Cortex of kidney (tissue), 1 donor: ENCODE measurements at places on chromosomes 2 and 18.

GRCh38 chr18:9878783-9879242 lies 7.0 kb upstream of the TXNDC2 start:
- no peak for DNase-seq

DNA sequence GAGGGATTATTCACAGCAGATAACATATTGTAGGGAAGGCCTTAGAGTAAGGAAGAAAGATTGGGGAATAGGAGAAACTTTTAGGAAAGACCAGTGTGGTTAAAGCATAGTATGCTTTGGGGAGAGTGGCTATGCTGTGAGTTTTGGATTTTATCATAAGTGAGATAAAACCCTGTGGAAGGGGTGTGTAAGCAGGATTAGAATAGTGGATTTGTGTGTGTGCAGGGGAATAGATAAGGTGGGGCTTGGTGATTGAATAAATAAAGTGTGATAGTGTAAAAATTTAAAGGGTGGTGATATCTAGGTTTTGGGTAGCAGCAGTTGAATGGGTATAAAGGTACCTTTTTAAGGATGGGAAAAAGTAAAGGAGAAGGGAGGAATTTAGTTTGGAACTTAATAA lies 137.7 kb downstream of the NCOA1 start:
- DNase-seq, result no peak

DNA sequence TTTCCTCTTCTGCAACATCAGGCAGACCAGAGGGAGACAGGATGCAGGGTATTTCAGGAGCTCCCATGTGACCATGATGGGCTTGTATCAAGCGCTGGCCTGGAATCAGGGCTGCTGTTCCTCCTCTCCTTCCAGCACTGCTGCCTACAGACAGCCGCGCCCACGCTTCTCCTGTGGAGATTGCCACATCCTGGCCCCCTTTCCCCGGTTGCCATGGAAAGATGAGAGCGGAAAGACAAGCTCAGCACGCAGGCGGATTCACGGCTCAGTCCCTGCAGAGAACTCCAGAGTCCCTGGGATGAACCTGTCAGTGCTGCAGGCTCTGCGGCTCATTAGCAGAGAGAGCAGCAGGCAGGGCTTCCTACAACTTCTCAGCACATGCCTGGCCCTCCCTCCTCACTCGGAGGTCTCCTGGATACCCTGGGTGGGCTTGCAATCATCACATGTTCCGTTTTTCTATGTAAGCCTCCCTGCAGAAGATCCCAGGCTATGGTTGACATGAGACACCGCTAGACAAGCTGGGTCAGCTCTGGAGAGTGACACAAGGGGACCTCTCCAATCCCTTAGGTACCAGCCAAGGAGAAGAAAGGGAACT lies 497.8 kb upstream of the MYT1L start:
- no peak for DNase-seq

DNA sequence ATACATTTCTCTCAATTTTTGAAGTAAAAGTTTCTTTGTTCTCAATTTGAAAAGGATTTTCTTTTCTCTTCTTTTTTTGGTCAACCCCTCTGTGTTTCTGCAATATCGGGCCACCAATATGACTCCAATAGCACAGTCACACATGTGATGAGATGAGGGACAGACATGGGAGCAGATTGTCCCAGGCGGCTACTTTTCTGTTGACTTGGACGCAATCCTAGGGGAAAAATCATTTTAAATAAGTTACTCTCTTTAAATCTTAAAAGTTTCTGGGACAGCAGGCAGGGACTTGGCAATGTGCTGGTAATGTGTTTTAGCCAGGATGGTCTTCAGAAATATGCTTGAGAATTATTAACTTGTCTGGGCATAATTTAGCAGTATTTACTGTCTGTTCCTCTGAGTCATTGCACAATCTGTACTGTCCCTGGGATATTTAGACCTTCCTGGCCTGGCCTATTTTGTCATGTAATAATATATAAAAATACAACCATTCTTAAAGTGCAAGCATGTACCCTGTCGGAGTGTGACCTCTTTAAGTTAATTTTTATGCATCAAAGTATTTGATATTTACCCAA lies 388.5 kb upstream of the FANCL start:
- no peak for DNase-seq

DNA sequence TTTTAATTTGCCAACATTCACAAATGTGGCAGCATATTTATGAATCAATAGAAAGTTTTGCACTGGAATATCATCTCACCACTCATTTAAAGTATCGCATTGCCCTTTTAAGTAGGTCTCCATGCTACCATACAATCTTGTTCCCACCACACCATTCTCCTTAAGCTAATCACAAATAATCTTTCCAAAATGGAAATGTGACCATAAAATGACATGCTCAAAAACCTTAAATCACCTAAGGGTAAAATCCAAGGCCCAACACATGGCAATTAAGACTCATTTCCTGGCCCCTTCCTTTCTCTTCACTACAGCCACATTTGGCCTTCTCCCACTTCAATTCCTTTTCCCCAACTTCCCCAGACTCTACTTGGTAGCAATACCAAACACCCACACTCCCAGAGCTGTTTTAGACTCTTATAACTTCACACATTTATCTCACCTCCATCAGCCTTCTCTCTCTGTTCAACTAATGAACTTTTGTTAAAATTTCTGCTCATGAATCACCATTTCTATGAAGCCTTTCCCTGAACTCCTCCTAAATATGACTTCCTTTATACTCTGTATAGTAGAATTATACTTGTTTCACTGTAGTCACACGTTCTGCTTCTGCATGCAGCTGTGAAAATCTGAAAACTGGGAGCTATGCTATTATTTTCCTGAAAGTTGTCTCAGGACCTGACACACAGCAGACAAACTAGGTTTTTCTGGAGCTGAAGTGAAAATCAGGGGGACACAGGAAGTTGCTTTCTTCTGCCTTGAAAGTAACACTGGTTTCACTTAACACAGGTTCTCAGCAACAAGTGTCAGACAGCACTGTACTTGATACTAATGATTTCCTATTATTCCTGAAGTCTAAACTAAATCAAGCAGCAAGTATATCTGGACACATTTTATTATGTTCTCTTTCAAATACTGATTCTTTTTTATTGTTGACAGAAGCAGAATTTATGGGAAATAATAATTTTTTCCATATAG lies 303.9 kb downstream of the ZEB2 start:
- no peak for DNase-seq

GRCh38 chr2:68828887-68829708 lies 42.1 kb downstream of the BMP10 start:
- DNase-seq, result no peak
